Activated B cell treated with CpG ODN at 0.5 μM for 24 hours (primary cell): ENCODE measurements at places on chromosomes 7 and 10.

- DNase-seq = no peak
Observed at GRCh38 chr10:62278441-62278910, 9.8 kb upstream of the RTKN2 start.

- no peak for DNase-seq
Observed at GRCh38 chr10:35460852-35461460, 124.6 kb downstream of the CCNY start.

- peak; percentile 54 for DNase-seq
Observed at GRCh38 chr7:139118805-139119485, 9.4 kb upstream of the ZC3HAV1 start.

DNA sequence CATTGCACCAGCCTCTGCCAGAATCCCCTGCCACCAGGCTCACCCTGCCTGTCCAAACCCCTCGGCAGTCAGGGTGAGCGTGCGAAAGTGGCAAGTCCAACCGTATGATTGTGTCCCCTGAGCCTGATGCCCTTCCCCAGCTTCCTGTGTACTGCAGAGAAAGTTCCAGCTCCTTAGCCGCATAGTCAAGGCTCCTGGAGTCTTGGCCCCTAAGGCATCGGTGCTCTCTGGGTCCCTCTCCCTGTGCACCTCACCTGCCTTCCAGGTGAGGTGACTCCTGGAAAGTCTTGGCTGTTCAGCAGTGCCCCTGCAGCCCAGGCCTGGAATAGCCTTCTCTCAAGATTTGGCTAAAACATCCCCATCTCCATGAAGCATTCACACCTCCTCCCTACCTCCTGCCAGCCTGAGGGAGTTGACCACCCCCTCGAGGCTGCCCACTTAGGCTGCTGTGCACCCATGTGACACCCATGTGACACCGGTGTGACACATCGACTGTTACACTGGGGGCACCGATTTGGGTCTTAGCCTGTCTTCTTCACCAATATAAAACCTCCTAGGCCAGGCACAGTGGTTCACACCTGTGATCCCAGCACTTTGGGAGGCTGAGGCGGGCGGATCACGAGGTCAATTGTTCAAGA lies 56.1 kb upstream of the ELN start:
- DNase-seq = no peak

DNA sequence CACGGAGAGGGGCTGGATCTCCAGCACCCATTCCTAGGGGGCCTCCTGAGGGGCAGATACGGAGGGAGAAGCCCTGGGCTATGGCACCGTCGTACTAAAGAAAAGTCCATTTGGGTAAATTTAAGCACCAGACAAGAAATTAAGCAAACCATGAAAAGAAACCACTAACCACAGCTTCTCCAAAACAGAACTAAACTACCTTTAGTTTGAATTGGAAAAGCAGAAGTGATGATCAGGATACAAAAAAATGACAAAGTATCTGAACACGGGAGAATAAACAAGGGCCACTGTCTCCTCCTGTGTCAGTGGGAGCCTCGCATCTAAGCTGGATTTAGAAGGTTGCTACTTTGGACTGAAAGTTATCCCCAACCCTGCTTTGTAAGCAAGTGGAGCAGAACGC lies 69.1 kb downstream of the DIP2C start:
- DNase-seq = no peak

GRCh38 chr10:97463363-97464132 lies 17.6 kb downstream of the ZDHHC16 start:
- no peak for DNase-seq

- no peak for DNase-seq
Observed at GRCh38 chr7:77284005-77284404, 84.4 kb upstream of the FGL2 start.

DNA sequence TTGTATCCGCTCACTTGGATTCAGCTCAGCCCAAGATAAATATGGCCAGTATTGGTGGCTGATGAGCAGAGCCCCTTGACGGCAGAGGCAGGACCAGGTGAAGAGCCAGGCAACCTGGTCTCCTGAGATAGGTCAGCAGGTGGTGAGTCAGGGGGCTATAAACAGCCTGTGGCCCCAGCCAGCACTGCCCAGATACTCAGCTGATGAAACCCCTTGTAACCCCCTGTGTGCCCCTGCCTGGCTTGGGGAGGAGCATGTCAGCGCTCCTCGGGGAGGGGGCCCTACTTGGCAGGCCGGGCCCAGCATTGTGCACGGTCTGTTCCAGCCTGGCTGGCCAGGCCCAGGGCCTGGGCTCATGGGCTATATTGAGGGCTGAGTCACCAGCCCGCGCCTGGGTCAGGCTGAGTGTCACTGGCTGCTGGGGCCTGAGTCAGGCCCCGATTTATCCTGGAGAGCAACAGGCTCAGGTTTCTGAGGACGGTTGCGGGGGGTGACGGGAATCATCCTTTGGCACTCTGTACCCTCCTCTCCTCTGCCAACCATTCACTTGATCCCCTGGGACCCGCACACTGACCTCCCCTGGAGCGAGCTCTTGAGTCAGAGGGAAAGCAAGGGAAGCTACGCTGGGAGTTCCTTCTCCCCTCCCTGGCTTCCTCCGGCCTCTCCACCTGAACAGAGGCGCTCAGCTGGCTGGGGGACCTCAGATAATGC lies 2.8 kb upstream of the FLNC start:
- no peak for DNase-seq

DNA sequence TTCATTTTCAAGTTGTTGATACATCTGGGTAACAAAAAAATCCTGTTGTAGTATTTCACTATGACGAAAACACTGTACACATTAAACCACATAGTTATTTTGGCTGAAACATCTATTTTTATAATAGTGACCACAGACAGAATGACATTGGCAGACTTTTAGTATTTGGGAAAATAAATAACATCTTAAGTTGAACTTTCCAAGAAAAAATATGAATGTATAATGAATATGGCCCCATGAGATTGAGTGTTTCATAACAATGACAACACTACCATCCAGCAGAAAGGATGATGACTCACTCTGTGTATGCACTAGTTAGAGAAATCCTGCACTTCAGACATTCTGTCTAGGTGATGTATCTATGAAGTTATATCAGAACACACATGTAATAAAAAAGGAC lies 118.1 kb downstream of the SEMA3D start:
- no peak for DNase-seq

DNA sequence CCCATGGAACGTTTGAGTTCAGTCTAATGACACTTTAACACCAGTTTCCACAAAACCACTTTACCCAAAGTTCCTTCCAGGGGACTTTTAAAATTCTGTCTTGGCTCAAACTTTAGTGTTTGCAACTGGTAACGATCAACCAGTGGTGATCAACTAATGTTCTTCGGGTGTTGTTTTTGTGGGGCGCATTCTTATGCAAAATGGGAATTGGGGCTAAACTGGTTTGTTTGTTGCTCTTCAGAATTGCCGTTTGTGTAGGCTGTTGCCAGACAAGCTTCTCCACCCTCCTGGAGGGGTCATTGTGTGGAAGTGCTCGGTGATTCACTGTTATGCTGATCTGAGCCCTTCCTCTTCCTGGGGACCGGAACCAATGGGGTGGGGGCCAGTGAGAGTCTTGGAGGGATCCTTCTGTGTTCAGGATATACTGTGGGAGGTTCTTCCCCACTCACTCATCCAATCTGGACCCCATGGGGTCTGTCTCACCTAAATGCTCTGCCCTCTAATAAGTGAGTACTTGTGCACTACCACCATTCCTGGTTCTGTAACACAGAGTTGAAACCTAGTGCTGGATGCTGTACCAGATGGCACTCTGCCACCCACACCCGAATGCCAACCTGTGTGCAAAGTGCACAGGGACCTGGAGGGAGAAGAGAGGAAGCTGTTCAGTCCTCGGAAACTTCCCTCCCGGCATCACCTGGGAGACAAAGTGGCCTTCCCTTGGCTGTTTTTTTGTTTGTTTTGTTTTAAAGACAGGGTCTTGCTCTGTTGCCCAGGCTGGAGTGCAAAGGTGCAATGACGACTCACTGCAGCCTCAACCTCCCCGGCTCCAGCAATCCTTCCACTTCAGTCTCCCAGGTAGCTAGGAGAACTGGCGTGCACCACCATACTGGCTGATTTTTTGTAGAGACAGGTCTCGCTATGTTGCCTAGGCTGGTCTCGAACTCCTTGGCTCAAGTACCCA lies 2.1 kb downstream of the NFE2L3 start:
- no peak for DNase-seq

DNA sequence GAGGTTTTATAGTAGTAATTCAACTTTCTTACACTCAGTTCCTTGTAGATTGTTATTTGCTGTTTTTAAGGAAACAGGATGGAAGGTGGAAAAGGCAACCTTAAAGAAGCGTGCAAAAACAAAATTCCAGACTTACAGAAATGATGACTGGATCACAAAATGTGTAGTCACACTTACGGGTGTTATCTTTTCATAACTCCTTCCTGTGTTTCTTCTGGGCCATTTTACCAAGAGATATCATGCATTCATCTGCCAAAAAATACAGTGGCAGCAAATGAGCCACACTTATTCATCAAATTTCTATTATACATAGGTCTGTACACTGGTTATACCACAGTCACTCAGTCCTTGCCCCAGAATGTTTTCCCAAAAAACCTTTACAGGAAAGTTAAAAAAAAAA lies 94.3 kb upstream of the IL6 start:
- DNase-seq = no peak

DNA sequence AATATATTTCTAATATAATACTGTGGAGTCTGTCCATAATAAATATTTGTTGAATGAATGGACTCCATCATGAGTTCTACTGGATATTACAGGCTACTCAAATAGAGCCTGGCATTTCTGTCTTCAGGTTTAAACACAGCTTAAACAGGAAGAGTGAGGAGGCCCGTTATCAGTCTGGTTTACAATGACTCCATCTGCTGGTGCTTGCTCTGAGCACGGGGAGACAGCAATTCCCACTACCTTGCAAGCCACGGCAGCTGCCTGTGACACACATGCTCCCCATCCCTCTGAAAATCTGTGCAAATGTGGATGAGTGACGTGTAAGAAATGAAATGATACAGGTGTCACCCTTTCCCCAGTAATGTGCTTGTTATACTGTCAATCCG lies 293.5 kb upstream of the IMMP2L start:
- no peak for DNase-seq

DNA sequence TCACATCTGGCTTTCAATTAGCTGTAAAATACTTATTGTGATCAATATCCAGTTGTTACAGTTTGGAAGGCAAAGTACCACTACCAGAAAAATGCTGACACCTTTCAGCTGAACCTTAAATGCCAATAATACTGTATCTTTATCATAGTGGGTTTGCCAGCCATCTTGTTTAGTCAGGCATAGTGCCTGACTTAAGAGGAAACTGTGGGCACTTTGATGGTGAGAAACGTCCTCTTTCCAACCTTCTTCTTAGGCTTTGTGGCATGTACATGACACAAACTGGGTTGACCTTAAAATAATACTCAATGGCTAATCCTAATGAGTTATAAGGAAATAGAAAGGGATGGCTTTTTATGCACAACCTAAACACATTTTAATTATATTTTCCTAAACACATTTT lies 52.3 kb upstream of the PRR15 start:
- DNase-seq = no peak

GRCh38 chr10:103224133-103224532 lies 21.6 kb upstream of the RPEL1 start:
- DNase-seq = no peak

GRCh38 chr7:48636391-48637015 lies 287.8 kb upstream of the CDC14C start:
- DNase-seq = no peak
